Mesothelial cell of epicardium (in vitro differentiated cells): ENCODE measurements at places on chromosomes 12 and 14. TPM values are rescaled to one million over a fixed set of nuclear protein-coding genes. Genes with fewer than 3 reads are reported as not detected.

The LRP1-AS gene
- not detected in 3 replicates for total RNA-seq

The IL31 gene
- not detected in 3 replicates for total RNA-seq

The MANSC1 gene
- 15.4 to 17.2 TPM (median 16.6 TPM) in 3 replicates for total RNA-seq

The B3GNT4 gene
- 0.20 to 0.51 TPM (median 0.20 TPM) in 3 replicates for total RNA-seq

The ENDOU gene
- total RNA-seq, result 0.11 to 0.51 TPM (median 0.29 TPM) in 3 replicates

- no peaks in the 10 kb centered on the region for H3K36me3 ChIP-seq
- H3K4me1 ChIP-seq, result peaks cover 93% of the 10 kb centered on the region
- peak overlapping the region; percentile 98 for H3K27ac ChIP-seq
- no peak for DNase-seq
Measured at GRCh38 chr12:54039417-54040147, 6.7 kb downstream of the HOXC5 start.

- no peak overlapping the region for H3K27ac ChIP-seq
- no peak for DNase-seq
- no peak overlapping the region for H3K4me3 ChIP-seq
- no peaks in the 10 kb centered on the region for H3K36me3 ChIP-seq
Measured at GRCh38 chr14:63848890-63849289, 3.9 kb upstream of the SYNE2 start.

- H3K36me3 ChIP-seq, result no peaks in the 10 kb centered on the region
- DNase-seq, result no peak
- no peak overlapping the region for H3K4me3 ChIP-seq
- peak overlapping the region; percentile 83 for H3K27ac ChIP-seq
- H3K4me1 ChIP-seq, result peaks cover 16% of the 10 kb centered on the region
- no peaks in the 10 kb centered on the region for H3K27me3 ChIP-seq
Measured at GRCh38 chr14:51581017-51581881, 70.5 kb upstream of the FRMD6 start.

GRCh38 chr14:68238976-68239375 is 419.4 kb downstream of the RAD51B start:
- no peaks in the 10 kb centered on the region for H3K36me3 ChIP-seq
- DNase-seq, result no peak
- H3K4me1 ChIP-seq, result peaks cover 58% of the 10 kb centered on the region
- peak overlapping the region; percentile 95 for H3K27ac ChIP-seq

GRCh38 chr12:65189028-65189718 is 19.8 kb downstream of the LEMD3 start:
- no peak overlapping the region for H3K27ac ChIP-seq
- DNase-seq, result no peak
- peaks cover 34% of the 10 kb centered on the region for H3K4me1 ChIP-seq
- no peak overlapping the region for H3K4me3 ChIP-seq
- no peaks in the 10 kb centered on the region for H3K27me3 ChIP-seq

- DNase-seq, result no peak
- no peaks in the 10 kb centered on the region for H3K36me3 ChIP-seq
- no peaks in the 10 kb centered on the region for H3K4me1 ChIP-seq
- H3K27ac ChIP-seq, result no peak overlapping the region
Measured at GRCh38 chr12:73308747-73309146, 1036.6 kb downstream of the TRHDE start.

DNA sequence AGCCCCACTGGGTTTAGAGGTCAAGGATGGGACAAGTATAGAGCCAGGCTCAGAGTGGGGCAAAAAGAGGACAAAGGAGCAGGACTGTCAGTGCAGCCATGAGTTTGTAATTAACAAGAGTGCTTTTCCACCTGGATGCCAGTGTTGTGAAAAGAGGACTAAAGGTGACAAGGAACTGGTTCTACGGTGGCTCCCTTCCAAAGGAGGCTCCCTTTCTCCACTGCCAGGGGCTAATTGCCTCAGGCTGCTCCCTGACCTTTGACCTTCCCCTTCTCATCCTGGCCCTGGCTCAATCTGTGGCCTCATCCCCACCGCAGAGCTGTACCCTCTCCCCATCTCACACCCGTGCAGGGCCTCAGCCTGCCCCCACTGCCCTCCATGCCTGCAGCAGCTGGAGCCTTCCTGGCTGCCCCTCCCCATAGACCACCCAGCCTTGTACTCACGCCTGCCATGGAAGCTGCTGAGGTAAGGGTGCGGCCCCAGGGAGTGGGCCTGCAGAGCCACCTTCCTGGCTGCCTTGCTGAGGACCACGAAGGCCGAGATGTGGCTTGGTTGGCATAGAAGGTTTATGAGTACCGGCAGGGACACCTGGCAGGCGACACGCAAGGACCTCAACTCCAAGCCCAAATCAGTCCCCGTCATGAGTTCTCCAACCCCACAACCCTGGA is 24.8 kb upstream of the FKBP4 start:
- H3K4me3 ChIP-seq, result no peak overlapping the region
- DNase-seq, result no peak
- no peak overlapping the region for H3K27ac ChIP-seq

- H3K4me3 ChIP-seq, result no peak overlapping the region
- no peaks in the 10 kb centered on the region for H3K36me3 ChIP-seq
- no peaks in the 10 kb centered on the region for H3K4me1 ChIP-seq
- no peak for DNase-seq
- H3K27ac ChIP-seq, result no peak overlapping the region
Measured at GRCh38 chr12:80352474-80352873, 91.6 kb upstream of the PTPRQ start.

GRCh38 chr12:115611477-115611876 is 666.0 kb downstream of the MED13L start:
- H3K4me3 ChIP-seq, result no peak overlapping the region
- H3K36me3 ChIP-seq, result no peaks in the 10 kb centered on the region
- H3K4me1 ChIP-seq, result no peaks in the 10 kb centered on the region
- H3K27me3 ChIP-seq, result no peaks in the 10 kb centered on the region
- DNase-seq, result no peak

DNA sequence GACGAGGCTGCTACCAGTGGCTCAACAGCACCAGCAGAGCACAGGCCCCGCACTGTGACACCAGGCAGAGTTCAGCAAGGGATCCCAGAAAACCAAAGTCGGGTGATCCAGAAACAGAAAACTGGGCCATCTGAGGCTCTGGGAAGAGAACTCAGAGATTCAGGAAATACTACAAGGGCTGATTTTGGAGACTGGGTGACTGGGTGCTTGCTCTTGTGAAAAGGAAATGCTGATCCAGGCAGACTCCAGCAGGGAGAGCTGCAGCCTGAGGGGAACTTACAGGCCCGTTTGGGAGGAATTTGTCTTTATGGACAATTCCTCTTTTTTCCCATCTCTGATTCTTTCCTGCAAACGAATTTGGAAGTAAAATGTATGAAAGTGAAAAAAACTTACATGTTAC is 28.2 kb downstream of the FOXN3 start:
- H3K4me1 ChIP-seq, result peaks cover 7% of the 10 kb centered on the region
- no peak overlapping the region for H3K27ac ChIP-seq
- no peak for DNase-seq
- no peaks in the 10 kb centered on the region for H3K36me3 ChIP-seq
- no peak overlapping the region for H3K4me3 ChIP-seq

- DNase-seq, result no peak
- H3K27ac ChIP-seq, result no peak overlapping the region
- H3K36me3 ChIP-seq, result peaks cover 9% of the 10 kb centered on the region
- no peak overlapping the region for H3K4me3 ChIP-seq
Measured at GRCh38 chr12:2124466-2125023, 71.8 kb downstream of the CACNA1C start.

DNA sequence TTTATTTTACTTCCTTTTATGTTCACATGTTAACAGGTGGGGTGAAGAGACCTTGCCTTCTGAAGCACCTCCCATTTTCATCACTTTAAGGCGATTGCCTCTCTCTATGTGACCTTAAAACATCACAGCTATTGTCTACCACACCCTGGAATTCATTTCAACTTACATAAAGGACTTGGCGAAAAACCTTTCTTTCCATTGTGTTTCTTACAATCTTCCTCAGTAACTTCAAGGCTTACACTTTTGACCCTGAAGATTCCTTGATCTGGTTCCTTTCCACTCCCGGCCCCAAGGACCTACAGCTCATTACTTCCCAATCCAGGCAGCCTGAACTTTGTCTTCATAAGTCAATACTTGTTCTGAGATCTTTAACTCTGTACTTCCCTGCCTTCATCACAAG is 443.3 kb downstream of the ADAMTS20 start:
- no peaks in the 10 kb centered on the region for H3K36me3 ChIP-seq
- H3K4me3 ChIP-seq, result no peak overlapping the region
- no peaks in the 10 kb centered on the region for H3K27me3 ChIP-seq
- H3K27ac ChIP-seq, result peak overlapping the region; percentile 18

DNA sequence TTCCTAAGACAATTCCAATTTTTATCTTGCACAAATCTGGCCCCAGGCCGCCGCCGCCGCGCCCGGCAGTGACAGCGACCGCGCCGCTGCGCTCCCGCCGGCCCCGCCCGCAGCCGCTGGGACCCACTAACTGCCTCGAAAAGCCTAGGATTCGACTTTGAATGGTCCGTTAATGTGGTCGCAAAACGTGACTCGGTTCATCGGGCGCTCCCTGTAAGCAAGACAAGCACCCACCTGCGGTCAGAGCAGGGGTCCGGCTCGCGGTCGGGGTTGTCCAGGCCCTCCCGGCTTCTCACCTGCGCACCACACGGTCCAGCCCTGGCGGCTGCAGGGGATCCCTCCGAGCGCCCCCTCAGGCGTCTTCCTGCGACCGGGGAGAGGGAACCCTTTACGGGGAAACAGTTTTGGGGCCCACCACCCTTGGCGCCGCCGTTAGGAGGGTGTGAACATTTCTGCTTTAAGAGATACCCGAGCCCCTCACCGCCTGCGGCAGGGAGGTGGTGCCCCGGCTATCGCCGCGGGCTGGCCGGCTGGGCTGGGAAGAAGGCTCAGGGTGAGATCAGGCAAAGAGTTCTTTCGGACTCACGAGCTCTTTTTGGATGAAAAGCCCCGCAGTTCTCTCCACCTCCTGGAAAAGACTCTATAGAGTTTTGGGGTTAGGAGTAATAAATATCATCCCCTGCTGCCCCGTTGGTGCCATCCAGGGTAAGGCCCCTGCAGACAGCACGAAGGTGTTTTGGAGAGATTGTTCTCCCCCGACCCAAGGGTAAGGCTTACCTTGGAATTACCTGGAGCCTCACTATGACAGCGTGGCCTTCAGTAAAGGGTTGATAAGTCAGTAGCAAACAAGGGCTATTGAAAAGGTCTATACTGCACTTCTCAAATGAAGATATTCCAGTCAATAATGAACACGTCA is 13.6 kb upstream of the FOXJ2 start:
- DNase-seq, result no peak
- peaks cover 2% of the 10 kb centered on the region for H3K4me1 ChIP-seq
- peak overlapping the region; percentile 53 for H3K4me3 ChIP-seq
- no peaks in the 10 kb centered on the region for H3K36me3 ChIP-seq

- H3K36me3 ChIP-seq, result peaks cover 3% of the 10 kb centered on the region
- H3K27me3 ChIP-seq, result no peaks in the 10 kb centered on the region
- DNase-seq, result peak; percentile 62
- H3K4me1 ChIP-seq, result peaks cover 63% of the 10 kb centered on the region
- H3K4me3 ChIP-seq, result peak overlapping the region; percentile 46
Measured at GRCh38 chr14:63896278-63896720, 43.5 kb downstream of the SYNE2 start.

DNA sequence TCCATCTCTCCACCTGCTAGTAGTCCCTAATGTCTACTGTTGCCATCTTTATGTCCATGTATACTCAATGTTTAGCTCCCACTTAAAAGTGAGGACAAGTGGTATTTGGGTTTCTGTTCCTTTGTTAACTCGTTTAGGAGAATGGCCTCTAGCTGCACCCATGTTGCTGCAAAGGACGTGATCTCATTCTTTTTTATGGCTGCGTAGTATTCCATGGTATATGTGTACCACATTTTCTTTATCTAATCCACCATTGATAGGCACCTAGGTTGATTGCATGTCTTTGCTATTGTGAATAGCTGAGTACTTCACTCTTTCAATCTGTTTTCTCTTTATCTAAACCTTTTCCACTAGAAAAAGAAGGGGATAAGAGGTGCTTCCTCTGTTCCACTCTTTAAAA is 130.0 kb downstream of the TMEM117 start:
- H3K27ac ChIP-seq, result no peak overlapping the region
- H3K4me1 ChIP-seq, result peaks cover 21% of the 10 kb centered on the region
- H3K4me3 ChIP-seq, result no peak overlapping the region
- H3K36me3 ChIP-seq, result peaks cover 24% of the 10 kb centered on the region
- DNase-seq, result no peak

DNA sequence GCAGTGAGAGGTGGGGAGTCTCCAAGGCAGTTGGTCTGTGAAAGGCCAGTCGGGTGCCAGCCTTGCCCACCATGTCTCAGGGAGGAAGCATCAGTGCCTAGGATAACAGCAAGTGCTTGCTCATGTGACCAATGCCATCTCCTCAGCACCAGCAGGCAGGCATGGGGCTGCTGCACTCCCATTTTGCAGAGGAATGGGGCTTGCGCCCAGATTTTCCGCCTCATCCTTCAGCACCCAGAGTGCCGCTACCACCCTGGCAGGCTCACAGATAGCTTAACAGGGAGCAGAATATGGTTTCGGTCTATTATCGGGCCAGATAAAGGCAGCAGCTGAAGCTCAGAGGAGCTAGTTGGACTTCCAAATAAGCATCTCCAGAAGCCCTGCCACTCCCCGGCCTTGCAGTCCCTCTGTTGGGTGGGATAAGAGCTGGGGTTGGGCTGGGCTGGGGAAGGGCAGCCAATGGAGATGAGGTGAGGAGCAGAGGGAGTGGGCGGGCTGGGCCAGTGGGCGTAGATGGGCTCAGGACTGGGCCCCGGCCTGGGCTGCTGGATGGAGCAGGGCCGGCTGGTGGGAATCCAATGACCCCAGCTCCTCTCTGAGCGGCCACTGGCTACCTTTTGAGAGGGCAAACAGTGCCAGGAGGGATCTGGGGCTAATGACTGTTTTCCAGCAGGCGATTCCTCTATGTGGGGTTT is 8.4 kb upstream of the KRT80 start:
- no peaks in the 10 kb centered on the region for H3K27me3 ChIP-seq
- no peak overlapping the region for H3K27ac ChIP-seq
- no peak overlapping the region for H3K4me3 ChIP-seq
- H3K36me3 ChIP-seq, result no peaks in the 10 kb centered on the region

GRCh38 chr12:57133916-57134315 is 5.6 kb downstream of the LRP1 start:
- H3K4me1 ChIP-seq, result peaks cover 64% of the 10 kb centered on the region
- no peak for DNase-seq
- H3K27ac ChIP-seq, result peak overlapping the region; percentile 86
- H3K36me3 ChIP-seq, result peaks cover 5% of the 10 kb centered on the region
- no peaks in the 10 kb centered on the region for H3K27me3 ChIP-seq
- H3K4me3 ChIP-seq, result peak overlapping the region; percentile 45

- no peak overlapping the region for H3K27ac ChIP-seq
- H3K4me3 ChIP-seq, result no peak overlapping the region
- no peaks in the 10 kb centered on the region for H3K27me3 ChIP-seq
- H3K36me3 ChIP-seq, result no peaks in the 10 kb centered on the region
- DNase-seq, result no peak
Measured at GRCh38 chr12:89863968-89864367, 155.3 kb upstream of the ATP2B1 start.

- no peaks in the 10 kb centered on the region for H3K4me1 ChIP-seq
- H3K27me3 ChIP-seq, result peaks cover 6% of the 10 kb centered on the region
- DNase-seq, result no peak
Measured at GRCh38 chr14:62369919-62370560, 607.8 kb downstream of the SNAPC1 start.
